Cerebellar nuclear complex (tissue), 1 donor: ENCODE measurements at places on chromosomes 11 and 22.

DNA sequence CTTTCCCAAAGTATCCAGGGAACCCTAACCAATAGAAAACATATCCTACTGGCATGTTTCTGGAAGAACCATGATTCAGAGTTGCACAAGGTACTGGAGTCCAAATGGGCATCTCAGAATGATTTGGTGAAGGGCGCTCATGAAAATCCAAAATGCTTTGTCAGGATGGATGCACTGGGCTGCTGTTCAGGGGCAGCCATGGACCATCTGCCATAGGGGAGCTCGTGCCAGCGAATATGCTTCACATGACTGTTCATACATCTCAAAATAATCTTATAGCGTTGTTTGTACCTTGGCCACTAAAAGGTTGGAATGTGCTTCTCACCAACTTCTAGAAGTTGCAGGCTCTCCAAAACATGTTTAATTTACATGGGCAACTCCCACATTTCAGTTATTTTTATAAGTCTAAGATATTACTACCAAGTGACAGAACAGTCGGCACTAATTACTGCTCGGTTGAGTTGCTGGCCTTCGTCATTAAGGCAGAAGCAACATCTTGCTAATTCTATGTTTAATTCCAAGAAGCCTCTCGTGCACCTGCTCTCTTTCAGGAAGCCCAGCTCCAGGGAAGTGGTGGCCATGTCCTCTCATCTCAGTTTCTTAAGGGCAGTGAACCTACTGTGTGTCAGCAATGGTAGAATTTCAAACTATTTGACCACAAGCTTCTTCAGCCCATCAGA is 1497.7 kb downstream of the TBC1D22A start:
- peak; percentile 80 for DNase-seq

GRCh38 chr11:115636753-115637527 is 132.7 kb upstream of the CADM1 start:
- DNase-seq = no peak

DNA sequence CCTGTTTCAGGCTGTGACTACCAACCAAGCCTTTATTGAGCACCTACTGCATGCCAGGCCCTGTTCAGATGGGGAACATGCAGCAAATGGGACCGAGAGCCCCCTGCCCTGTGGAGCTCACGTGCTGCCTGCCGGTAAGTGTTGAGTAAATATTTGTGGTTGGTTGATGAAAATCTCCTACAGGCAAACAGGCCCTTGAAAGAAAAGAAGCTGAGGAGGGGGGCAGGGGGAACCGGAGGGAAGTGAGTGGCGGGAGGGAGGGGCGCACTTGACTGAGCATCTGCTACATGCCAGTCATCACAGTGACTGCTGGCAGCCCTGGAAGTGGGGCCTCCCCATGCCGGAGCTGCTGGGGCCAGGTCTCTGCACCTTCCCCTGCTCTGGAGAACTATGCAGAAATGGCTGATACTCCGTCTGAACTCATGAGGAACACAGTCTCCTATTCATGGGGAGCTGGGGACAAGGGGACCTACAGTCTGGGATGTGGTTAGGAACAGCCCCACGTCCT is 34.2 kb downstream of the MACROD1 start:
- DNase-seq = no peak

DNA sequence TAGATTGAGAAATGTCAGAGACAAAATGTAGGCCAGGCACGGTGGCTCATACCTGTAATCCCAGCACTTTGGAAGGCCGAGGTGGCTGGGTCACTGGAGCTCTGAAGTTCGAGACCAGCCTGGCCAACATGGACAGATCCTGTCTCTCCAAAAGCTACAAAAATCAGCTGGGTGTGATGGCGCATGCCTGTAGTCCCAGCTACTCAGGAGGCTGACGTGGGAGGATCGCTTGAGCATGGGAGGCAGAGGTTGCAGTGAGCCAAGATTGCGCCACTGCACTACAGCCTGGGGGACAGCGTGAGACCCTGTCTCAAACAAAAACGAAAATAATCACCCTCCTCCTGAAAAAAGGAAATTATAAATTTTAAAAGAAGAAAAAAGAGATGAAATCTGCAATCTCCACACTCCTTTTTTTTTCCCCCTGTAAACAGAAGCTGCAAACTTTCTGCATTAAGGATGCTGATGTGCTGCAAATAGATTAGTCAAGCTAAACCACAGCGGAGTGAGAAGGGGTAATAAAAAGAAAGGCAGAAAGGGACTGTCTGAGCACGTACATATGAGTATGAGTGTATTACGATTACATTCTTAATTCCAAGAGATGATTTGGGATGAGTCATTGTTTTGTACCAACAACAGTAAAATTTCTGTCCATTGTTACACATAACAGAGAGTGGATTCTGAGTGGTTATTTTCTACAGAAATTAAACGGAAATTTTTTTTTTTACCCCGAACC is 87.3 kb downstream of the SIK3 start:
- no peak for DNase-seq

- no peak for DNase-seq
Measured at GRCh38 chr11:83722392-83723119, 436.4 kb upstream of the CCDC90B start.

DNA sequence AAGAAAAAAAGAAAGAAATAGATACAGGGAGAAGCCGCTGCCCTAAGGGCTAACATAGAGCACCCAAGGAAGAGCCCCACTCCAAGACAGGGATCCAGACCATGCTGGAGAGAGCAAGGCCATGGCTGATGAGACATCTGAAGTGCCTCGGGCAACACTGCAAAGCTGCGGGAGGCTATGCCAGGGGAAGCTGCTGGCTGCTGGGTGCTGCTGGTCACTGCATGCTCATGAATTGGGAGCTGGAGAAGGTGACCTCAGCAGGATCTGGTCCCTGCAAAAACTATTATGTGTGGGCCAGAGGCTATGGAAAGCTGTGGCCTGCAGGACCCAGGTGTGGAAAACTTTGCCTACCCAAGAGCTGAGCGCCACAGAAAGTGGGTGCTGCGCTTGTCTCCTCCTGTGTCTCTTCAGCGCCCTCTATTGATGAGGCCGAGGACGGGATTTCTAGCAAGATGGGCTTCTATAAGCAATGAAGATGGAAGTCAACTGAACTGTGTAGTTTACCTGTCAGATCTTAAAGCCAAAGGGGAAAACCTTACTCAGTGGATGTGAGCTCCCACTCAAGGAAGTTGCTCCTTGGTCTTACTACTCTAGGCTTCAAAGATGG is 17.3 kb upstream of the SLC29A2 start:
- DNase-seq = no peak

DNA sequence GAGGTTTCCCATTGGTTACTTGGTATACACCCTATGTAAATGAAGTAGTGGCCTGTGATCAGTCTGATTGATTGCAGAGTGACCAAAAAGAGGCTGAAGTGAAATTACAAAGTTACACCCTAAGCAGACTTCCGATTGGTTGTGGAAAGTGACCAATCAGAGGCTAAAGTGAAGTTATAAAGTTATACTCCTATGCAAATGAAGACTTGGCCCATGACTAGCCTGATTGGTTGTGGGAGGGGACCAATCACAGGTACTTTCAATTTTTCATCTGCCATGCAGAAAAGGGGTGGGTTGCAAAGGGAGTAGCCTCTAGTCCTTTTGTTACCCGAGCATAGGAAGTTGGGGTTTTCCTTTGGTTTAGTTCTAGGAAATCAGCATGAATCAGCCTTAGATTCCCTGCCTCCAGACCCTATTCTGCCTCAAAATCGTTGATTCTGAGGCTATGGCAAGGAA is 18.1 kb upstream of the CSTF3 start:
- no peak for DNase-seq

DNA sequence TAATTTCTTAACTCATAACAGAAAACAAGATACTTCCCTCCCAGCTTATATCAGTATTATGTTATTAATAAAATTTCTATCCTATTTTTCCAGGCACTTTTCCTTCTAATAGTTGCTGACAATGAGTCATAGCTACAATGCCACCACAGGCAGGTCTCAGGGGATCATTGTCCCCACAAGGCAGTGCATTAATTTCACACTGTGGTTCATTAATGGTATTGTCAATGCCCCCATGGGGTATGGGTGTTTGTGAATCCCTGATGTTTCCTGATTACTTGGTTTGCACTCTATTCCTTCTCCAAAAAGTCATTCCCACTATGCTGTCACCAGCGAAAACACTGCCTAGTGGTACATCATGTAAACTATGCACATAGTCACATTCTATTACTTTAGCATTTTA is 345.5 kb upstream of the CTSC start:
- DNase-seq = no peak

DNA sequence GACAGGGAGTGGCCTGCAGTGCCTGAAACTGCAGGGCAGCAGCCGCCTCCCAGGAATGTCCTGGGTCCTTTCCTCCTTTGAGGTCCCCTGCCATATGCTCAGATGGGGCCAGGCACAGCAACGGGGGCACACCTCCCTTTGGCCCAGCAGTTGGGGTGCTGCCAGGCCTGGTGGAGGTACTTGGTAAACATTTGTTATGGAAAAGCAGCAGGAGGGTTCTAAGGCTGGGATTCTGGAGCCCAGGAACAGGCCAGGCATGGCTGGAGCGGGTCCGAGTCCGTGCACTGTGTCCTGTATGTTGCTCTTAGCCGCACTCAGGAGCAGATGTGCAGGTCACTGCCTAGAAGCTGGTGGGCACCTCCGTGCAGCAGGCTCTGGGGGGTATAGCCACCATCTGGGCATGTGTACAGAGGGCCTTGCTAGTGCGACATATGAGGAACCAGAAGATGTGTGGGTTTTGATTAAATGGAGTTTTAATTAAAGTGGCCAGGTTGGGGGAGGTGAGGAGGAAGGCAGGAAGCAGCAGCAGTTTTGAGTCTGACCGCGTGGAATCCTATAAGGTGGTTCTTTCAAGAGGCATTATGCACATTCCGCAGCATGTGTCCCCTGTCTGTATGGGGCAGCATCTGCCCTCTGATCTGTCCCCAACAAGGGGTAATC is 1.5 kb downstream of the ADORA2A start:
- DNase-seq = no peak
